Epithelial cell of prostate (primary cell): ENCODE measurements at places on chromosomes 5 and 9.

- no peak for DNase-seq
Measured at GRCh38 chr5:5881294-5881693, 458.8 kb downstream of the ICE1 start.

DNA sequence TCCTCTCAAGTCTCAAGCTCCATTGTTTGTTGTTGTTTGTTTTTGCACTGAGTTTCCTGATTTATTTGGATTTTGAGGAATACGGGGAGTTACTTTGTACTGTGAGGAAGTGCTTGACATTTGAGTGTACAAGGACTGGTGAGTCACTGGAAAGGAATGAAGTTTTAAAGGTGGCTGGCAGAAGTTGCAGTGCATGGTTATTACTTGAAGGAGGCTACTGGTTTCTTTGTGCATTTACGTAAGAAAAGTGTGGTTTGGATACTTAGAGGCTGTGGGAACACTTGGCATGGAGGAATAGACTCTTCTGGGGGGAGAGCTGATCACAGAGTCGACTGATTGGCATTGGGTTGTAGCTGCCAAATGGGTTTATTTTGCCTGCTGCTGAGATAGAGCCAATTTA is 919.0 kb downstream of the TAF11L14 start:
- DNase-seq: peak; percentile 50

DNA sequence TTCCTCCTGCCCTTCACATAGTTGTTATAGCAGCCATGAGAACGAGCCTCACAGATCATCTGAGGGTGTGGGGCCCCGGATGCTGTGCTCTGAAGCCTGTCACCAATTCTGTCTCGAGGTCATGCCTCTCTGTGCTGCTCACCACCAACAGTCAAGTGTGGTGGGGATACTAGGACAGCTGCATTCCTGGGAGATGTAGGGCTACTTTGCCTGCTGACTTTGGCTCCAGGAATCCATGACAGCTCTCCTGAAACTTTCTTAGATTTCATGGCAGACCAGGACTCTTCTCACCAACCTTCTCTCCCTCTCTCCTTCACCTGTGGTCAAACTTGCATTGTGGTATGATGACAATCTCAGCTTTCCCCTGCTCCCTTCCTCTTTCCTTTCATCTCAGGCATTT is 395.9 kb downstream of the PSAT1 start:
- DNase-seq: no peak

- no peak for DNase-seq
Measured at GRCh38 chr5:67303356-67303755, 106.8 kb upstream of the CD180 start.

GRCh38 chr9:88803546-88804253 is 187.6 kb upstream of the S1PR3 start:
- no peak for DNase-seq
